Natural killer cell (primary cell): ENCODE measurements at places on chromosomes 4 and X.

DNA sequence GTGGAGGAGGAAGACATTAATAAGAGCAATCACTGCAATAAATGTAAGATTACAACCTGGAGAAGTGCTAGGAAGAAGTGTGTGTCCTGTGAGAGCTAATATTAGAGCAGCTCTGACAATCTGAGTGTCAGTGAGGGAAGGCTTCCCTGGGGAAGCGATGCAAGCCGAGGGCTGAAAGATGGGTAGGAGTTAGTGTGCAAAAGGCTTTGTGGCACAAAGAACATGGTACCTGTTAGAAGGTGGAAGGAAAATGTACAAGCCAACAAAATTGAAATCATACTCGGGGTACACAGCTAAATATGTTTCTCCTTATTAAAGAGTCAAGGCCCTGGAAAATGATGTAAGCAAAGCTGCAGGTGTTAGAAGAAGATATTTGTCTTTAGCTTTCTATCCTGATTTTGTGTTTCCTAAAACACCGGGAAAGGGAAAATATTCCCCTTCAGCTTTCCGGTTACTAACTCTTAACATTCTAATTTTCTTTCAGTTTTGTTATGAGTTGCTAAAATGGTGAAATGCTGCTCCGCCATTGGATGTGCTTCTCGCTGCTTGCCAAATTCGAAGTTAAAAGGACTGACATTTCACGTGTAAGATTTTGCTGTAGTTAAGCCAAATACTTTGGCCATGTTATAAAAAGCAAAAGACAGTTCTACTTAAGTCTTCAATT lies 808 bp downstream of the THAP6 start:
- no peak for DNase-seq

GRCh38 chr4:152927737-152928136 lies 8.4 kb upstream of the FHDC1 start:
- no peak for DNase-seq

- no peak for DNase-seq
Observed at GRCh38 chr4:73822389-73822788, 14.1 kb upstream of the CXCL6 start.

DNA sequence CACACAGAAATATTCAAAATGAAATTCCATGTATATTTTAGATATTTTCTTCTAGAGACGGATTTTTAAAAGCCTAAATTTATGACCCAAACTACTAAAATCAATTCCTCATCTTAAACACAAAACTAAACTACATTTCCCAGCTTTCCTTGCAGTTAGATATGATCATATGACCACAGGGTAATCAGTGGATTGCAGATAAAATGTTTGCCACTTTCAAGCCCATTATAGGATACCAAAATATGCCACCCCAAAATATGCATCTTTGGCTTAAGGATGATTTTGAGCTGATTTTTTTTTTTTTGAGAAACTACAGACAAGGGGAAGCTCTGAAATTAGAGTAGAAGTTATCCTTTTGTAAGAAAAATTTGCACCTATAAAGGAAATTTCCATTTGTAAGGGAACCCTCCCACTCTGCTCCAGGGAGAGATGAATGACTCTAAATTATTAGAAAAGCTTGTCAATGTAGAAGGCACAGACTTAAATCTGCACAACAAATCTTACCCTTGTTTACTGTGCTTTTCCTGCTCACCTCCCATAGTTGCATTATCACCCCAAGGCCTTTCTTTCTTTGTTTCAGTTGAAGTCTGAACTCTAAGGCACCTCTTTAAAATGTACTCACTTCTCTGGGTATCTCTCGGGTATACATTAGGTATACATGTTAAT lies 503.0 kb downstream of the PDHA2 start:
- DNase-seq = no peak
